Transverse colon (tissue), 4 donors: ENCODE measurements at places on chromosomes 6 and 20. TPM values are rescaled to one million over a fixed set of nuclear protein-coding genes. Genes with fewer than 3 reads are reported as not detected.
A peak's percentile ranks its signal among the peaks of the same experiment; 100 is the strongest.

GRCh38 chr6:32109114-32109764, at the start of gene TNXB:
Gene TNXB, minus strand, starts transcription at chr6:32109338. Its CDS starts 11,140 bp downstream, at chr6:32098198.
- DNase-seq, result peak; percentile 35

DNA sequence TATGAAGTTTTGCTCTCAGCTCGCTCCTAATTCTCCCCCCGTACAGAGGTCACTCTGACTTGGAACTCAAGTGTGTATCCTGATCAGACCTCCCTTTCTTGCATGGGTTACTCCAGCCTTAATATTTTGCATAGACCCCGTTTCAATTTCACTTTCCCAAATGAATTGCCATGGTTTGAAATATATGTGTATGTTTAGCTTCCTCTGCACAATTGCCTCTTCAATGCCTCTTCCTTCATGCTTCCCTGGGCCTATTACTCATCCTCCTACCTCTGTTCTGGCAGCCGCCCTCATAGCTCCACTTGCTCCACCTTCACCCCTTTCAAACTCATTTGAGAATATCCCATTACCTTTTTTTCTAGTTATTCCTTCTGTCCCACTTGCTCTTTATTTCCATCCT, 90.0 kb upstream of the SAMD5 start:
- DNase-seq, result no peak

OOEP gene
- total RNA-seq, result not detected

DNA sequence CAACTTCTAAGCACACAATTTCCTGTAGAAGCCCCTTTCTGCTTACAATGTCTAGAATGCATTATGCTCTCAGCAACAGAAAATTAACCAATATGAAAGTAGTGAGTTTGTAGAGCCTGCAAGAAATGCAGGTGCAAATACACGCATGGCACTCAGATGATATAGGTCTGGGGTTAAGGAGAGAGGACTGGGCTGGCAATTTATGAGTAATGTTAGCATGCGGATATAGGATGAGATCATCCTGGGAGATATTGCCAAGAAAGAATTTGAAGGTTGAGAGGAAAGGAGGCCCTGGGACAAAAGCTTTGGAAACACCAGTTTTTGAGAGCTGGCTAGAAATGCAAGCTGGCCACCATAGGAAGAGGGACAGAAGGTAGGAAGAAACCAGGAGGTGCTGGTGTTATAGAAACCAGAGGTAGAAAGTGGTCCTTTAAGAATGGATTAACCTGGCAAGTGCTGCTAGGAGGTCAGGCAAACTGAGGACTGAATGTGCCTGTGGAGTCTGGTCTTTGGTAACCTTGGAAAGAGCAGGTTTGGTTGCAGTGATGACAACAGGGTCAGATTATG, 183.2 kb upstream of the MYLIP start:
- no peak for DNase-seq

RIPOR2 gene
- 3.0 TPM for total RNA-seq

PGC gene
- not detected for total RNA-seq

DNA sequence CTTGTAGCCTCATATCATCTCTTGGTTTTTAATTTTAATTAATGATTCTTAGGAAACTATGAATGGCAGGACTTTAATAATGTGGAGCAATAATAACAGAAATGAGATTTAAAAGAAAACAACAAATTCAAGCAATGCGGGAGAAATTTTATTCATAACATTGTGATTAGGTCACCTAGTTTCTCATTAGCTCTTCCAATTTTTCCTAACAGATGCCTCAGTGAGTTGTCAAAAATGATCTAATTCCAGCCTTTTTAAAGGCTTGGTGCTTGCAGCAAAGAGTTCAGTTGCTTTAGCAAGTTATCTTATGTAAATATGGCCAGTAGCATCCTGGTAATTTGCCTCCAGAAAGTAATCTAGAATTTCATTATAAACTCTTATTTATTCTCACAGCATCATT, 20.4 kb downstream of the PDE7B start:
- DNase-seq, result no peak

DNA sequence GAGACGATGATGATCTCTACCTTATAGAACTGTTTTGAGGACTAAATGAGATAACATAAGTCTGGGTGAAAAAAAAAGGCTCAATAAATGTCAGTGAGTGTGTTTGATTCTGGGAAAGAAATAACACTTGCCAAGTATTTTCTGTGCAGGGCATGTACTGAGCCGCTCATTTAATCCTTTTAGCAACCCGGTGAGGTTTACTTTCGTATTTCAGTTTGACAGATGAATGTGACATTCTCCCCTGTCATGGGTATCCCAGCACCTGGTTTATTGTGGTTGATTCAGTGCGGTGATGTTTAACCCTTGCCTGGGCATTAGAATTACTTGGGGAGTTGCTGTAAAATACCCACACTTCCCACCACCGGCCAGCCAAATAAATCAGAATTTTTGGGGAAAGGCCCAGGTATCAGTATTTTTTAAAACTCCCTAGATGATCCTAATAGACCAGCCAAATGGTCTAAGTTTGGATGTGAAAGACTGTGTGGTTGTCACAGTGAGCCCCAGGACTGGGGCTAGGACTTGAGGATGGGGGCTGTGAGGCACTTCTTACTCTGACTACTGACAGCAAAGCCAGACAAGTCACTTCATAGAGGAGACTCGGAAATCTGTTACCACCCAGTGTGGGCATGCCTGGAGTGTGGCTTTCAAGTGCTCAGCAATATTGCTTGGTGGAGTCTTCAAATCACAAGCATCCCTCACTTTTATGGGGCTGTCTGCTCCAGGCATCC, 100.2 kb upstream of the KCNG1 start:
- DNase-seq, result no peak

- DNase-seq, result no peak
These were observed 1.3 kb downstream of the ARFGEF3 start for GRCh38 chr6:138162955-138163575.

GRCh38 chr20:6632187-6632586, 135.3 kb upstream of the BMP2 start:
- peak; percentile 26 for DNase-seq

DNA sequence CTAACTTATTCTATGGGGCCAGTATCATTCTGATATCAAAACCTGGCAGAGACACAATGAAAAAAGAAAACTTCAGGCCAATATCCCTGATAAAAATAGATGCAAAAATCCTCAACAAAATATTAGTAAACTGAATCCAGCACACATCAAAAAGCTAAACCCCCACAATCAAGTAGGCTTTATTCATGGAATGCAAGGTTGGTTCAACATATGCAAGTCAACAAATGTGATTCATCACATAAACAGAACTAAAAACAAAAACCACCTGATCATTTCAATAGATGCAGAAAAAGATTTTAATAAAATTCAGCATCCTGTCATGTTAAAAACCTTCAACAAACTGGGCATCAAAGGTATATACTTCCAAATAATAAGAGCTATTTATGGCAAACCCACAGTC, 133.9 kb upstream of the SSTR4 start:
- DNase-seq, result no peak

DNA sequence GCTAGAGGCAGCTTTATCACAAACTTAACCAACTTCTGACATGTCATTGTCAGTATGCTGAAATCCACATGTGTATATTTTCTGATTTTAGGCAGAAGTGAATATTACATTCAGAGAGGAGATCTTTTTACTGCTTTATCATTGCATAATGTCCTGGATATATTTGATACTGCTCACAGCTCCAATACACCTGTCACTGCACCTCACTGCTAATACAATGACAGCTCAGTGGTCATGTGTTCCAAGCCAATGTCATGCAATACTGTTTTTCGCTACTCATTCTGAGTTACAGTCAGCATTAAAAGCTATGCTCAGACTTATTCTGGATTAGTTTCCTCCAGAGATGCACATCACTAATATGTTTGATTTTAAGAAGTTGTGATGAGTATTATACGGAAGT, 1604.6 kb downstream of the HACE1 start:
- DNase-seq, result no peak

SRMS gene
- not detected for total RNA-seq
